Fibroblast of pulmonary artery (primary cell): ENCODE measurements at places on chromosomes 12 and 14.

GRCh38 chr14:92247341-92247740 lies 75.6 kb upstream of the SLC24A4 start:
- no peak for DNase-seq

- DNase-seq = no peak
Observed at GRCh38 chr12:49008943-49009342, 9.6 kb downstream of the PRKAG1 start.

DNA sequence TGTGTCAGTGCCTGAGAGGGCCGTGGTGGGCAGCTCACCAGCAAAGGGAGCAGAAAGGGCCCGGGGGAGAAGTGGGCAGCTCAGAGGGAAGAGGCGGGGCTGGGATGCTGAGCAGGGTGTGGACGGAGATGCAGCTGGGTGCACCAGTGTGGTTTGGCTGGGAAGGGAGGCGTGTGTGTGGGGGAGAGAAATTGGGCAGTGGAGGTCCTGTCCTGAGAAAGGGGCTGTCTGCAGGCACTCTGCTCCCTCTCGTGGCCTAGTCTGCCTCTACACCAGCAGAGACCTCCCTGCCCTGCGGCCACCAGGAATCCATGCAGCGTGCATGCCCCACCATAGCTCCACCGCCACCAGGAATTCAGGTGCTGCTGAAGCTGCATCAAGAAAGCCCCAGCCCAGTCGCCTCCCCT lies 6.4 kb downstream of the TMEM121 start:
- peak; percentile 38 for DNase-seq

GRCh38 chr12:51090705-51091229 lies 7.4 kb upstream of the CSRNP2 start:
- no peak for DNase-seq

DNA sequence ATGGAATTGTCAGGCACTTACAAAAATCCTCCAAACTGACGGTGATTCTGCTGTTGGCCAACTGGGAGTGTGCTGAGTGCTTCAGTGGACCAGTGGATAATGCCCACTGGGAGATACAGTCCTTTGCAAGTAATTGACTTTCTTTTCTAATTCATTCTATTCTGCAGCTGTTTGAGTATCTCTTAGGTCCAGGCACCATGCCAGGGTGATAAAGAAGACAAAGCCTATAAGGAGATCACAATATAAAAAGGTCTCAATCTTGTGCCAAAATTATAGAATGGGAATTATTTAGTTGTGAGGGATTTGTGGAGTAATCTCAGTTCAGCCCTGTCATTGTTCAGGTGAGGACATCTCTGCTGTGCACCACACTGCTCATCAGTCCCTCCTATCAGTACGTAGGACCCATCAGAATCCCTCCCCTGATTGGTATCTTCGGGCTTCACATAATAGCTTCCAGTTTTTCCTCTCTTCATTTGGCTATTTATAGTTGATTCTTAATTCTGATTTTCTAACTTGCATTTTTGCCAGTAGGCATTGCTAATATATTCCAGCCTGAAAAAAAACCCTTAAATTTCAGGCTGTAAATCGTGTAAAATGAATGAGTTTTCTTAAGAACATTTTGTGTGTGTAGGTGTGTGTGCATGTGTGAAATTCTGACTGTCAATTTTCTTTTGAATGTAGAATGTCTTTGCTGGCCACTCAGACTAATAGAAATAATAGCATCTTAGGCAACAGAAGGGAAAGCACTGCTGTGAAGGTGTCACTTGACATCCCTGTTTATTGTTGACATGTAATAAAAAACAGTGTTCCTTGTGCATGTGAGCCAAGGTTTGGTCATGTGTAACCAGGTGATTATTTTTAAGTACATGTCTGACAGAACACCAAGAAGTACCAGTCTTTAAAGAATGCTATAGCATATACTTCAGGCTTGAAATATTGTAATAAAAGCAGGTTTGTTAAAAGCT lies 457.6 kb upstream of the RGS6 start:
- DNase-seq = peak; percentile 33

DNA sequence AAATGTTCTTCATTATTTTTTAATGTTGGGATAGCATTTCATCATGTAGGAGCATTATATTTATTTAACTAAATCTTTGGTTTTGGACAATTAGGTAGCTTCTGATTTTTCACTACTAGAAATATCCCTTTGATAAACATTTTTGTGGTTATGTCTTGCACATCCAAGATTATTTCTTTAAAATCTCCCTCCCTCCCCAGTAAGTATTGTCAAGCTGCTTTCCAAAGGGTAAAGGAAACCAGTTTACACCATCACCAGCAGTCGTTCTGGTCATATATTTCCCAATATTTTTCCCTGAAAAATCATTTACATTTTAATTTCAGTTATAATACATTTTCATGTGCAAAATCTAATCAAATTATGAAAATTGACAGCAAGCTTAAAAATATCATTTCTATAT lies 11.1 kb downstream of the CD69 start:
- DNase-seq = no peak
